ENCODE measurements at places on chromosomes 13 and 19. TPM values are rescaled to one million over a fixed set of nuclear protein-coding genes. Genes with fewer than 3 reads are reported as not detected.

DACH1 gene
- total RNA-seq: 0.48 TPM

PALM3 gene
- 0.08 TPM for total RNA-seq

PRTN3 gene
- not detected for total RNA-seq

AMER2 gene
- total RNA-seq: not detected

SHISA2 gene
- total RNA-seq: not detected

FAAP24 gene
- total RNA-seq: 5.8 TPM

CYP4F8 gene
- not detected for total RNA-seq

S1PR5 gene
- total RNA-seq: not detected

ZNF677 gene
- not detected for total RNA-seq

N4BP2L1 gene
- 0.16 TPM for total RNA-seq

TPM4 gene
- total RNA-seq: 160 TPM

IRGC gene
- 0.08 TPM for total RNA-seq

KCNN1 gene
- total RNA-seq: 0.28 TPM

VMAC gene
- total RNA-seq: 6.0 TPM

PDX1 gene
- 0.89 TPM for total RNA-seq

ZNF880 gene
- not detected for total RNA-seq

CYP2A6 gene
- total RNA-seq: not detected

P2RY11 gene
- total RNA-seq: 11.1 TPM

EVI5L gene
- total RNA-seq: 4.4 TPM

DHX34 gene
- 88.4 TPM for total RNA-seq

C13orf42 gene
- total RNA-seq: not detected

ACTN4 gene
- 1,083 TPM for total RNA-seq

TLE6 gene
- 0.48 TPM for total RNA-seq

ALOX5AP gene
- total RNA-seq: 0.41 TPM

PTGER1 gene
- 0.31 TPM for total RNA-seq

PPP1R37 gene
- 128 TPM for total RNA-seq

TNNI3 gene
- 11.1 TPM for total RNA-seq

GSX1 gene
- total RNA-seq: not detected

CLIP3 gene
- total RNA-seq: 0.13 TPM

CDC42EP5 gene
- 72.4 TPM for total RNA-seq

OR4F17 gene
- not detected for total RNA-seq

SIAH3 gene
- 0.10 TPM for total RNA-seq

CATSPERD gene
- not detected for total RNA-seq

UBE2S gene
- 2,806 TPM for total RNA-seq

SCGB2B2 gene
- total RNA-seq: not detected

KANK3 gene
- 0.23 TPM for total RNA-seq

SYCN gene
- total RNA-seq: not detected

FCER2 gene
- total RNA-seq: not detected

TEX29 gene
- total RNA-seq: not detected

ZNF610 gene
- total RNA-seq: not detected

All from HT-29 (cell line).